ENCODE measurements at places on chromosomes 3 and 15. TPM values are rescaled to one million over a fixed set of nuclear protein-coding genes. Genes with fewer than 3 reads are reported as not detected.
A peak's percentile ranks its signal among the peaks of the same experiment; 100 is the strongest.

DNA sequence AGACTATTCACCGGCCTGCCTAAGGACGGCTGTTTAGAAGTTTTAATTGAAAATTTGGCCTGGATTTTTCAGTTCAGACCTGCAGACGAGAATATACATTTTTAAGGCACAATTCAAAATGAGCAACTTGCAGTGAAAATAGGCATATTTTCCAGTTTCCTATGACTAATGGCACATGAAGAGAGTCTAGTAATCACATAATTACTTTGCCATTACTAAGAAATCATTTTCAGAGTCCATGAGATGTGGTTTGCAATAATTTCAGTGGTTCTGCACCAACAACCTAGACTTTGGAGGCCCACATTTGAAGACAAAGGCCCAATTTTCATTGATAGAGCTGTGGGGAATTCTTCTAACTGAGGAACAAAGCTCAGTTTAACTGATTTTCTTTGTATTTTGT, 205.3 kb downstream of the SOX2 start:
- H3K4me1 ChIP-seq: no peaks in the 10 kb centered on the region
- H3K36me3 ChIP-seq: no peaks in the 10 kb centered on the region
- H3K27me3 ChIP-seq: no peaks in the 10 kb centered on the region

DNA sequence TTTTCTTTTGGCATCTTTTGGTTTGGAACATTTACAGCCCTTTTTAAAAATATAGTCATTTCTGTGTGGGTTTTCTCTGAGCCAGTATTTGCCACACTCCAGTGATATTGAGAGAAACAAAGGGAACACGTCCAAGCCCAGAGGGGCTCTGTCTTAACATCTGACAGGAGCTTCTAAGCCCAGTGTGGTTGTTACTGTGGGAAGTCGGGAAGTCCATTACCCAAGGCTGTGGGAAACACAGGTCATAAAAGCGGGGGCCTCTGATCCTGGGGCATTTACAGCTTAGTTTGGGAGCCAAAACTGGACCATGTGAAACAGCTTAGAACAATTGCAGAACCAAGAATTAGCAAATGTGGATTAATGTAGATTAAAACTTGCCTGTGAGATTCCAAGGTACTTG, 123.0 kb downstream of the PTPRG start:
- peaks cover 5% of the 10 kb centered on the region for H3K4me1 ChIP-seq
- no peak overlapping the region for H3K4me3 ChIP-seq
- no peak overlapping the region for H3K27ac ChIP-seq
- DNase-seq: no peak

- H3K36me3 ChIP-seq: no peaks in the 10 kb centered on the region
- peak; percentile 72 for DNase-seq
- peaks cover 8% of the 10 kb centered on the region for H3K4me1 ChIP-seq
- H3K27me3 ChIP-seq: no peaks in the 10 kb centered on the region
Observed at GRCh38 chr3:63960048-63960711, 48.0 kb upstream of the SCAANT1 start.

GRCh38 chr3:136326316-136326715, 76.2 kb downstream of the PCCB start:
- no peaks in the 10 kb centered on the region for H3K36me3 ChIP-seq
- no peak overlapping the region for H3K27ac ChIP-seq
- H3K4me1 ChIP-seq: no peaks in the 10 kb centered on the region
- no peak for DNase-seq
- H3K27me3 ChIP-seq: no peaks in the 10 kb centered on the region
- H3K4me3 ChIP-seq: no peak overlapping the region

DNA sequence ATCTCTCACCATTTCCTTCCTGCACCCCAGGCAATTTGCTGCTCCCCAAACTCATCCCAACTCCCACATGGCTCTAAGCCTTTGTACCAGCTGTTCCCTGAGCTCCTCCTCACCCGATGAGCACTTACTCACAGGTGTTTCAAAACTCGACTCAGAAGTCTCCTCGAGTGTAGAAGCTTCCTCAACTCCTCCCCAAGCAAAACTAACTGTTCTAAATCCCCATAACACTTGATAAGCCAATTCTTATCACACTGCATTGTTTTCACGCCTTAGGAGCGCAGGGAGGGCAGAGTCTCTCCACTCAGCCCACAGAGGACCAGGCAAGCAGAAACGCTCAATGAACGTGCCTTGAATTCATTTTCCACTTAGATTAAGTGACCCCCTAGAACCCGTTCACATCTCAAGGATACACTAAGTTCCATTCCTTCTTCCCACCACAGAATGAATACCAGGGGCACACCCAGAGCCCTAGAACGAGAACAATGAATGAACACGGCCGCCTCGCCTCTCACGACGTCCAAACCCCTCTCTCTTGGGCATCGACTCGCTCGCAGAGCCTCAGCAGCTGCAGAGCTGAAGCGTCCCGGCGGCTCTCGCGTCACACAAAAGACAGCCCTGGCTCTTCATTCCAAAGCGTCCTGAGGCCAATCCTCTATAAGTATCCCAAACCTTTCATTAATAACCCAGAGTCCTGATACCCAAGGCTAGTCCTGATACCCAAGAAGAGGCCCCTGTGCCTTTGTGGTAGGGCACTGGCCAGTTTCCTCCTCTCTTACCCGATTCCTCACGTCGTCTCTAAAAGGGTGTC, 1.1 kb downstream of the RAF1 start:
- no peaks in the 10 kb centered on the region for H3K36me3 ChIP-seq
- H3K27ac ChIP-seq: peak overlapping the region; percentile 96
- H3K27me3 ChIP-seq: no peaks in the 10 kb centered on the region
- DNase-seq: no peak

GRCh38 chr3:59783468-59783988, 733.7 kb upstream of the CFAP20DC start:
- peaks cover 3% of the 10 kb centered on the region for H3K4me1 ChIP-seq
- no peak overlapping the region for H3K4me3 ChIP-seq
- no peaks in the 10 kb centered on the region for H3K27me3 ChIP-seq
- DNase-seq: no peak
- H3K36me3 ChIP-seq: no peaks in the 10 kb centered on the region

GRCh38 chr3:176946202-176946601, 251.1 kb downstream of the TBL1XR1 start:
- H3K4me1 ChIP-seq: peaks cover 15% of the 10 kb centered on the region
- DNase-seq: no peak
- H3K27ac ChIP-seq: no peak overlapping the region
- H3K4me3 ChIP-seq: no peak overlapping the region

- H3K4me3 ChIP-seq: no peak overlapping the region
- H3K36me3 ChIP-seq: no peaks in the 10 kb centered on the region
- no peak overlapping the region for H3K27ac ChIP-seq
- DNase-seq: peak; percentile 40
Observed at GRCh38 chr3:159174715-159175692, 373.1 kb downstream of the MFSD1 start.

Gene SLC49A4
- total RNA-seq: 18.0 TPM

Gene CHRD
- 3.4 TPM for total RNA-seq

Gene NUSAP1
- total RNA-seq: 7.7 TPM

DNA sequence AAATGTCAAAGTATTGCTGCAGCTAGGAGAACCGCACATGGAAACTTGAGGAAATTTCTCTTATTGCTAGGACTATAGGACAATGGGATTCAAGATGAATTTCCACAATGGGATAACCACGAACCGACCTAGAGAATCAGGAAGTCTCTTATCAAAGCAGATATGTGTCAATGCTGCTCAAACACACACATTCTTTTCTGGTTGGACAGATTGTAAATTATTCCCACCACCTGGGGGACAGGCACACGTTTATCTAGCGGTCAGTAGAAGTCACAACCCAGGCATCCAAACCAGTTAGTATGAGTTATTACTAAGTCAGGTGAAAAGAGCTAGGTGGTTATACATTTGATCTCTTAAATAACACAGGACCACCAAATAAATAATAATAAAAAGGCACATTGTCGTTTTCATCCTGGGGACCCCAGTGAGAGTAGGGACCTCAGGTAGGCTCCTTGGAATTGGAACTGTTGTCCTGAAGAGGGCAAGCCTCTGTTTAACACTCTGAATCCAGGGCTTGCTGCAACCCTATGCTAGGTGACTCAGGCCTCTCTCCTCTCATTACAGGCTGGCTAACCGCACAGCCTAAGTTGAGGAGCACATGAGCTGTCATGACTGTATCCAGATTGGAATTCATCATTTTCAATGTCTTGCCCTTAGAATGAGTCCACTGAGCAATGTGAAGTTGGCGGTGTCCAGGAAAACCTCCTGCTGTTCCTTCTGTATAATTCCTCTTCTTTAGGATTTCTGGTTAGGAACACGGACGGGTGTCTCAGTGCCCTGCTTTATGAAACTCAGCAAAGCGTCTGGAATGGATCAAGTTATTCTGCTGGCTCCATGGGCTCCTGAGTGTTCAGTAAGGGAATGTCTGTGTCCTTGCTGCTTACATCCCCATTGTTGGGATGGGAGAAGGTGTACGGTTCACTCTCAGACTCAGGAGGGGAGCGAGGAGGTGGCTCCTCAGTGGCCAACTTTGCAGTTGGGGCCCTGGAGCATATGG, 59.0 kb downstream of the CLEC3B start:
- no peak overlapping the region for H3K4me3 ChIP-seq
- H3K36me3 ChIP-seq: no peaks in the 10 kb centered on the region
- peak overlapping the region; percentile 60 for H3K27ac ChIP-seq
- peaks cover 29% of the 10 kb centered on the region for H3K4me1 ChIP-seq
- H3K27me3 ChIP-seq: no peaks in the 10 kb centered on the region
- peak; percentile 97 for DNase-seq

GRCh38 chr3:101170062-101170771, 150.2 kb downstream of the IMPG2 start:
- H3K36me3 ChIP-seq: no peaks in the 10 kb centered on the region
- no peaks in the 10 kb centered on the region for H3K4me1 ChIP-seq
- no peaks in the 10 kb centered on the region for H3K27me3 ChIP-seq
- H3K4me3 ChIP-seq: no peak overlapping the region

Gene SPINT1
- total RNA-seq: 30.1 TPM

GRCh38 chr3:66154444-66154861, 66.3 kb upstream of the SLC25A26 start:
- H3K27me3 ChIP-seq: peaks cover 2% of the 10 kb centered on the region
- H3K4me3 ChIP-seq: peak overlapping the region; percentile 50
- H3K36me3 ChIP-seq: no peaks in the 10 kb centered on the region
- H3K4me1 ChIP-seq: peaks cover 4% of the 10 kb centered on the region

- H3K4me3 ChIP-seq: no peak overlapping the region
- H3K4me1 ChIP-seq: peaks cover 13% of the 10 kb centered on the region
- H3K27ac ChIP-seq: no peak overlapping the region
- H3K27me3 ChIP-seq: no peaks in the 10 kb centered on the region
- DNase-seq: peak; percentile 2
Observed at GRCh38 chr15:25374143-25374542, 64.7 kb downstream of the UBE3A start.

Gene CYP19A1
- 0.75 TPM for total RNA-seq

Gene RMDN3
- total RNA-seq: 32.6 TPM

- H3K4me3 ChIP-seq: no peak overlapping the region
- H3K4me1 ChIP-seq: no peaks in the 10 kb centered on the region
- DNase-seq: no peak
- H3K27me3 ChIP-seq: peaks cover 16% of the 10 kb centered on the region
Observed at GRCh38 chr3:56144805-56145204, 323.5 kb downstream of the ERC2 start.

- peaks cover 69% of the 10 kb centered on the region for H3K4me1 ChIP-seq
- H3K36me3 ChIP-seq: no peaks in the 10 kb centered on the region
- H3K4me3 ChIP-seq: peak overlapping the region; percentile 15
- peak overlapping the region; percentile 97 for H3K27ac ChIP-seq
- DNase-seq: peak; percentile 71
Observed at GRCh38 chr3:157130467-157131251, 29.3 kb downstream of the CCNL1 start.

DNA sequence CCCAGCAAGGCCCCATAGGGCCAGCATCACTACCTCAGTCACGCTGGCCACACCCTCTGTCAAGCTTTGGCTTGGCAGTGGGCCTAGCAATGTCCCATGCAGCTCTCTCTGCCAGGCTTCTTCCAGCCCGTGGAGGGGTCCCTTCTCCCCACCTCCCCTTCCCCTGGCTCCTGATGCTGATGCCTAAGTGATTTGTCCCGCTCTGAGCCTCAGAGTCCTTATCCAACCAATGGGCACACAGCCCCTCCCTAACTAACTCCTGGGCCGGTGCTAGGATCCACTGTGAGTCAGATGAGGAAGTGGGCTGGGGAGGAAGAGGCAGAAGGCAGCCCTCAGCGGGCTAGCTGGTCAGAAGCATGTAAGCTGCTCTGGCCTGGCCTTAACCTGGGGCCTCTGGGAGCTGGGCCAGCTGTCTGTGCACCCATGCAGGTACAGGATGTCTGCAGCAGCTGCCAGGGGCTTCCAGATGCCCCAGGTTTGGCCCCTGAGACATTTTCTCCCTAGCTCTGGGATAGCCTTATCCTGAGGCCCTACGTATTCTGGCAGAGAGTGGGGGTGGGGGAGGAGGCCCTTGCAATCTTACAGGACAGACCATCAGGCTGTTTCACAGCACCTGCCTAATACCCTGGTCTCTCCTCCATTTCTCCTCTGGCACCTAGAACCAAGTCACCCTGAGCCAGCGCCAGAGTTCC, 740 bp upstream of the ZBTB47 start:
- peak overlapping the region; percentile 68 for H3K4me3 ChIP-seq
- H3K4me1 ChIP-seq: peaks cover 51% of the 10 kb centered on the region
- no peaks in the 10 kb centered on the region for H3K27me3 ChIP-seq

Gene TF
- total RNA-seq: 1.3 TPM

DNA sequence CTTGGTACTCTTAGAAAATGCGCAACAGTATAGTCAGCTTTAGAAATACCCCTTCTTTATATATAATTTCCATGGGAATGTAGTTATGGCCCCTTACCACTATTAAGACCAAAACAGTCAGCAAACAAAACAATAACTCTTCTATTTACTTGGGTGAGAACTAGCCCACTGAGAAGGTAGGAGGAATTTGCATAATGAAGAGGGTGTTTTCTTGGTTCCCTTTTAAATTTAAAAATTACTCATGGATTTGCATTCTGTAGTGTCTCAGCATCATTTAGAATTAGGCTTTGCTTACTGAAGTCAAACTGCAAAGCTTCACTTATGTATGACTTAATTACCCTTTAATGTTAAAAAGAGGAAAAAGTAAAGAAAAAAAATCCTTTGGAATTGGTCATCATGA, 350.8 kb downstream of the PTPRG start:
- no peaks in the 10 kb centered on the region for H3K36me3 ChIP-seq
- no peak overlapping the region for H3K27ac ChIP-seq
- no peak for DNase-seq
- peaks cover 3% of the 10 kb centered on the region for H3K4me1 ChIP-seq
- no peaks in the 10 kb centered on the region for H3K27me3 ChIP-seq

DNA sequence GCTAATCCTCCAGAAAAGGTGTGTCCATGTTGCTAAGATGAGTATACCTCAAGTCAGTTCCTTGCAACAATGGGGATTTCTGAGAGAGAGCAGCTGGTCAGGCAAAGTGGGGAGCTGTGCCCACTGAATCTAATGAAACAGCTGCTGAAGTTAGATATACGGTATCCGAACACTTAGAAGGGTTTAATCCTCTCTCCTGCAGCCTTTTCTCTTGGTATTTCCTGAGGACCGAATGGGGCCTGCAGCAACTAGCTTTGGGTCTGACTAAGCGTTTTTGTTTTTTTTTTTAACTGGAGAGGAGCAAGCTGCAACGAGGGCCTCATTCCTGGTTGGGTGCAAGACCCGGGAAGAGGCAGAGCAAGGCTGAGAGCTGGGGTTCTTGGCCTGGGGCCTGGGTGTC, 37.6 kb upstream of the BNC1 start:
- H3K4me1 ChIP-seq: peaks cover 20% of the 10 kb centered on the region
- H3K27ac ChIP-seq: no peak overlapping the region
- no peak overlapping the region for H3K4me3 ChIP-seq
- no peaks in the 10 kb centered on the region for H3K36me3 ChIP-seq

Measured in astrocyte (in vitro differentiated cells and primary cell).